ENCODE measurements at places on chromosomes 16 and 17. TPM values are rescaled to one million over a fixed set of nuclear protein-coding genes. Genes with fewer than 3 reads are reported as not detected.
A peak's percentile ranks its signal among the peaks of the same experiment; 100 is the strongest.

The CBX1 gene
- total RNA-seq: 113 TPM

DNA sequence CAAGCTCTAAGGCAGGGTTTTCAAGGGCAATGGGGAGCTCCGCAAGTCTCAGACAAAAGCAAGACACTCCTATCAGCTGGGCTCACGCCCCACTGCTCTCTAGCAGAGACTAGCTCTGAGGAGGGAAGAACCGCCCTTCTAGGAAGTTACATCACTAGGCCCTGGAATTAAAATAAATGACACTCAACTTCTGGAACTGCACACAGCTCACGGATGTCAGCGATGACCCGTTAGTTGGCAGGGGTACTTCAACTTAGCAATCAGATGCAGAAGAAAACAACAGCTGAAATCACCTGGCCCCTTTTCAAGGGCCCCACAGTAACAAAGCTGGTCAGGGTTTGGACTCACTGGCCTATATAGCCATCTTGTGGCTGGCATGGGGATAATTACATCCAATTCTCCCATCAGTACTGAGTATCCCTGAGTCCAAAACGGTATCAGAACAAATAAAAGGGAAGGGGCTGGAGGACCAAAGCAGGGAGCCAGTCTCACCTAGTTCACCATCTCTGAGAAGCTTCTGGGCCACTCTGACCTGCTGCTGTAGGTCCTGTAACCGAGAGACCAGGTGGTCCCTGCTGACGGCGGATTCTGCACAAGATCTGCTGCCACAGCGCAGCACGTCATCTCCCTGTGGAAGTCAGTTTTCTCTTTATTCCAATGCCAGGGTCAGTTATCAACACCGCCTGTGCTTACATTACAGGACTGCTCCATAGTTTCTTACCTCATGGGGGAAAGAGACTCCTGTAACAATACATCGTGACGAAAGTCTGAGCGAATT is 22.2 kb downstream of the SERPINF1 start:
- H3K36me3 ChIP-seq: peaks cover 18% of the 10 kb centered on the region
- no peak overlapping the region for H3K27ac ChIP-seq

DNA sequence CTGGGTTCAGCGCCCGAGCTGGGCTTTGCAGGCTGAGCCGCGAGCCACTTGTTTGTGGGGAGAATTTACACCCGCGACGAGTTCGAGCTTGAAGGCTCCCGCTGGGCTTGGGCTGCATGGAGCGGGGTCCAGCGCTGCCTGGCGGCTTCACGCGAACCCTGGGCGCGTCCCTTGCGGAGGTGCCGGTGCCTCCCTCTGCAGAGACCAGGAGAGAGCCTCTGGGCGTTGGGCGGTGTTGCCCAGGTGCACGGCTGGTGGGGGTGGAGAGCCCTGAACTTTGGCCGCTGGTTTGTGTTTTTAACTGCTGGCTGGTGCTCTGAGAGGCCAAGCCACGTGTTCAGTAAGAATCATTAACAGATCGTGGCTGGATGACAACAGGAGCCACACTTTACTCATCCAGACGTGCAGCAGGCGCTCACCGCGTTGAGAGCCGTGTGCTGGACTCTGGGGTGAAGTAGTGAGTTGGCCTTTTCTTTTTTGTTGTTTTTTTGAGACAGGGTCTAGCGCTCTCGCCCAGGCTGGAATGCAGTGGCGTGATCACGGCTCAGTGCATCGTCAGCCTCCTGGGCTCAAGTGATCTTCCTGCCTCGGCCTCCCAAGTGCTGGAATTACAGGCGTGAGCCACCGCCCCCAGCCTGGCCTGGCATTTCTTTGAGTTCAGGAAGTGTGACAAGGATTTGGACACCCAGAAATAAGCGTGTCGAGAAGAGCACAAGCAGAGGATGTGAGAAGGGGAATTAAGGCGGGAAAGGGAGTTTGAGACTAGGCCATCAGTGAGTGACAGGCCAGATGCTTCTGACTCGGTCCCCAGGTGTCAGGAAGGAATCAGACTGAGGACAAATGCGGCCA is 827 bp downstream of the CDK10 start:
- no peaks in the 10 kb centered on the region for H3K27me3 ChIP-seq
- peak overlapping the region; percentile 96 for H3K4me3 ChIP-seq
- 0 out of 2 replicates have a peak, but pooled peaks cover 8% of the 10 kb centered on the region for H3K4me1 ChIP-seq
- peak; percentile 59 for DNase-seq
- H3K36me3 ChIP-seq: no peaks in the 10 kb centered on the region
- H3K27ac ChIP-seq: no peak overlapping the region

The CDH3 gene
- 197 TPM for total RNA-seq

- H3K4me1 ChIP-seq: peaks cover 7% of the 10 kb centered on the region
- DNase-seq: no peak
- no peaks in the 10 kb centered on the region for H3K27me3 ChIP-seq
- no peaks in the 10 kb centered on the region for H3K36me3 ChIP-seq
- no peak overlapping the region for H3K4me3 ChIP-seq
Observed at GRCh38 chr17:13346996-13347762, 254.6 kb downstream of the HS3ST3A1 start.

DNA sequence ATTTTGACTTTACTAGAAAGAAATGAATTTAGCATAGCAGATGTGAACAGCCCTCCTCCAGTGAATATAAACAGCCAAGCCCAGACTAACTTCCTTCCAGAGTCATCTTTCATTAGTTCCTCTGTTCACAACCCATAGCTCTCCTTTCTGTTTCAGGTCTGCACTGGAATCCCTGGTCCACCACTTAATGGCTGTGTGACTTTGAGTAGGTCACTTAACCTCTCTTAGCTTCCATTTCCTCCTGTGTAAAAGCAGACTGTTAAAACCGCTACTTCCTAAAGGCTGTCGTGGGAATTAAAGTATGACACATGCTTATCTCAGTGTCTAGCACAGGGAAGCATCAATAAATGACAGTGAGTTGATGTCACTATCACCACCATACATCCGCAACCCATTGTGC is 7.5 kb downstream of the SLC6A4 start:
- no peak overlapping the region for H3K4me3 ChIP-seq
- no peak for DNase-seq
- H3K4me1 ChIP-seq: no peaks in the 10 kb centered on the region

DNA sequence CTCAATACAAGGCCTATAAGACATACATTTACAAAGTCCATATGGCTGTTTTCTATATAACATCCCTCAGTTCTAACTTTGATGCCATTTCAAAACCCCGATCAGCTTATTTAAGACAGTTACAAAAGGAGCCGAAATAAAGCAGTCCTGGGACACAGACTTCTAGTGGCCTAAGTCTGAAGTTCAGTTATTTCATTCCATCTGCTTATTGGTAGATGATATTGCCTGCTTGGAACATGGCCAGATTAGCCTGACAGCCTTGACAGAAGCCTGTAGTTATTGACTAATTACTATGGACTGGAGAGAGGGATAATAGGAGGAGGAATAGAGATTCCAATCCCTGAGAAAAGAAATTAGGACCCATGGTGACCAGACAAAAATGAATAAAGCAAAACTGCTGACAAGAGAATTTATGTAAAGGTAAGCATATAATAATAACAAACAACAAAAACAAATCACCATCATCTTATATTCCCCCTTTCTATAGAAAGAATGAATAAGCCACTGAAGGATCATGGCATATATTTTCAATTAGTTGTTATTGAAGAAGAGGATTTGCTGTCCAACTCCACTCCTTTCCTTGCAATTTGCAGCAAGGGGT is 206.3 kb upstream of the TOM1L1 start:
- peak; percentile 8 for DNase-seq
- H3K27me3 ChIP-seq: no peaks in the 10 kb centered on the region
- no peaks in the 10 kb centered on the region for H3K4me1 ChIP-seq
- H3K27ac ChIP-seq: no peak overlapping the region
- no peaks in the 10 kb centered on the region for H3K36me3 ChIP-seq

DNA sequence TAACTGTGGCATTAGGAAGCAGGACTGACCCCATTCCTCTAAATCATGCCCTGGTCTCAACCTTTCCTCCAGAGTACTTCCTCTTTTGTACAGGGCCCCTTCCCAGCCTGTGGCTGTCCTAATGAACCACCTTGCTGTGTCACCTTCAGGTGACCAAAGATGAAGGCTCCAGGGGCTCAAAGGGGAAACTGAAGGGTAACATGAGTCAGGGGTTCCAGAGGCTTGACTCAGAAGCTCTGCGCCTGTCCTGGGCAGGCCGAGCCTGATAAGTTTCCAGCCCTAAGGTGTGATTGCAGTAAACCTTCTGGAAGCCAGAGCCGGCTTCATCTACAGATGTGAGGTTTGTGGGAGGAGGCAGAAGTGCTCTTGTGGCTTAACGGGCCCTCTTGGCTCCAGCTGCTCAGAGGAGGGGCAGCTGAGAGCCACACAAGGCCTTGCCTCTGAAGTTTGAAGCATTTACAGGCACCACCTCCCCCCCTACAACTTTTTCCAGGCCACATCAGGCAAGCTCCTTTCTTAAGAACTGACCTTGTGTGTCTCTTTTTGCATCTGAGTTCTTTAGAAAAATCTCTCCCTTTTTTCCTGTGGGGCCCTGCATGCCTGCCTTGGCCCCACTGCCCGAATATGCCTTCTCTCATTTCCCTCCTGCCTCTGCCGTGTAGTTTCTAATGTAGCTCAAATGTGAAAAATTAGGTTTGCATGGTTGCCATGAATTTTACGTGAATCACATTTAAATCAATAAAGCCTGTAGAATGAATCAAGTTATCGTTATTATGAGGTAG is 149.9 kb downstream of the CLEC16A start:
- no peak overlapping the region for H3K27ac ChIP-seq
- no peaks in the 10 kb centered on the region for H3K4me1 ChIP-seq
- H3K36me3 ChIP-seq: no peaks in the 10 kb centered on the region
- no peak overlapping the region for H3K4me3 ChIP-seq

DNA sequence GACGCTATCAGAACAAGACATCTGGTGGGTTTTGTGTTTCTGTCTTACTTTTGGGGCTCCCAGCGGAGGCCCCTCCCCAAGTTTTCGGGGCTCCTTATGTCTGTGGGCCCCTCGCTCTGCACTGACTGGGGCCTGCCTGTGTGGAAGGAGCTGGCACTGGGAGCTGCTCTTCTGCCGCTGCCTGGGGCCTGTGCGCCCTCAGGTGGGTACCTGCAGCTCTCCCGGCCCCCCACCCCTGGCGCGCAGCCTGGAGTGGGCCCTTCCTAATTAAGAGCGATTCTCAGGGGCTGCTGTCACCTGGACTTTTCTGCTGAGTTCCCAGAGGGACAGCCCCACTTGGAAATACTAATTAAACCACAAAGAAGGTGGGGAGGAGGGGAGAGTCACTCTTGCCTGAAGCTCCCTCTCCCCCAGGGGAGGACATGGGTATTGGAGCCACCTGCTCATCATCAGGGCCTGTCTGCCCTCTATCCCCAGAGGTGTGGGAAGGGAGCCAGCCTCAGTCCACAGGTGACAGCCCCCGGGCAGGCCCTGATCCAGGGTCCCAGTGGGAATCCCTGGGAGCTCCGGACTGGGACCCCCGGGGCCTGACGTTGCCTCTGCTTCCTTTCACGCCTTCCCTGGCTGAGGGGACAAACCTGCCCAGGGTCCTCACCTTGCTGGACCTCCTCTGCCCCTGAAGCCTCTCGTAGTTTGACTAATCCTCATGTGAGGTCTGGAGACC is 36.5 kb downstream of the GSE1 start:
- peak overlapping the region; percentile 39 for H3K27ac ChIP-seq
- DNase-seq: no peak
- no peak overlapping the region for H3K4me3 ChIP-seq
- H3K4me1 ChIP-seq: no peaks in the 10 kb centered on the region
- no peaks in the 10 kb centered on the region for H3K36me3 ChIP-seq
- H3K27me3 ChIP-seq: no peaks in the 10 kb centered on the region

- DNase-seq: no peak
- H3K36me3 ChIP-seq: no peaks in the 10 kb centered on the region
- peaks cover 19% of the 10 kb centered on the region for H3K4me1 ChIP-seq
Observed at GRCh38 chr17:2071455-2072281, 16.8 kb downstream of the HIC1 start.

- DNase-seq: no peak
- H3K4me3 ChIP-seq: no peak overlapping the region
- H3K36me3 ChIP-seq: no peaks in the 10 kb centered on the region
- H3K27ac ChIP-seq: no peak overlapping the region
- H3K27me3 ChIP-seq: no peaks in the 10 kb centered on the region
Observed at GRCh38 chr16:35745191-35745590, 2285.8 kb downstream of the TP53TG3F start.

DNA sequence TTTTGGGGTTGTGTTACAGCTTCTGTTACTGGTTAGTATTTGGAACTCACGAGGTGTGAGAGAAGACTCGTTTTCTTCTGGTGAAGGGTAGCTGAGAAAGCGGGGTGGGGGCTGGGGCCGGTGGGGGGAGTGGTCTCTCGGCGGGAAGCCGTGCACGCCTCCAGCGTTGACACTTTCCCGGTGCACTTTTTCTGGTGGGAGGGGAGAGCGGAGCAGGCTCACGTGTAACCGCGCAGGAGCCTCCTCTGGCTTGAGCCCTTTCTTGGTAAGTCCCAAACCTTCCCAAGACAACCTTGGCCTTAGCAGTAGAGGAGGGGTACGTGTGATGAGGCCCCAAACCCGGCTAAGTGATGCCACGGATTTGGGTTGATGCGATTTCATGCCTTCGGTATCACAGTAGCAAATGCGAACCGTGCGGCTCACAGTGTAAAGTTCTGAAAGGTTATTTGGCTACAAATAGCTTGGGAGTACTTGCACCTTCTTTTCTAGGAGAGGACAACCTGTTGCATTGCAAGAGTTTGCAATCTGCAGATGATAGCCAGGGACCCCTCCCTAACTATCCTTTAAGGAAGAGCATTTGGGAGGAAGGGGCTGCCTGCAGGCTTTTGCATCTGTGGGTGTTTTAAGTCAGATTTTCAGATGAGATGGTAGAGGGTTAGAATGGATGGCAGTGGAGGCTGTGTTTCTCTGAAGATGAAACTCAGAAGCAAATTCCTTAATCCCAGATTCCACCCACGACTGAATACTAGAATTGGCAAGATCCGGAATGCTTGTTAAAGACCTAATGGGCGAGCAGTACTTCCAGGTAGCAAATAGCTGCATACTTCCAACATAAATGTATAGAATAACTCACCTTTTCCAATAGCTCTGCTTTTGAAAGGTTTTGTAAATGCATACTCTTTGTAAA is 1.5 kb downstream of the HLF start:
- peak; percentile 49 for DNase-seq
- peaks cover 66% of the 10 kb centered on the region for H3K27me3 ChIP-seq
- H3K27ac ChIP-seq: no peak overlapping the region
- H3K4me1 ChIP-seq: peaks cover 12% of the 10 kb centered on the region
- peak overlapping the region; percentile 67 for H3K4me3 ChIP-seq

- H3K4me1 ChIP-seq: no peaks in the 10 kb centered on the region
- DNase-seq: no peak
- no peaks in the 10 kb centered on the region for H3K36me3 ChIP-seq
- H3K4me3 ChIP-seq: no peak overlapping the region
- no peak overlapping the region for H3K27ac ChIP-seq
Observed at GRCh38 chr17:27544350-27545131, 86.4 kb upstream of the LGALS9 start.

DNA sequence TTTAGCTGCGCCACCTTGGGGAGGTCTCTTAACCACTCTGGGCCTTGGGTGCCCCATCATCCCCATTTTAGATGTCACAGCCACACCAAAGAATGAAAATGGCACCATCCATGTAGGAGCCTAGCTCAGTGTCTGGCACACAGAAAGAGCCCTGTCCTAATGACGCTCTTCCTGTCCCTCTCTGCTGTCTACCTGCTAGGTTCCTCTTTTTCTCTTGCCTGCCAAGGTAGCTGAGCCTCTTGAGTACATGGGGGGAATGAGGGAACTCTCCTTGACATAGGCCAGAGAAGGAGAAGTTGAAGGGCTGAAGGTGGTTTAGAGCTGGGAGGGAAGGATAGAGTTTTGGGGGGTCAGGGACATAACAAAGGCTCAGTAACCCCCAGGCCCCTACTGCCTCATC is 1.8 kb downstream of the RUNDC3A start:
- H3K4me1 ChIP-seq: peaks cover 18% of the 10 kb centered on the region
- no peak for DNase-seq
- peaks cover 18% of the 10 kb centered on the region for H3K27me3 ChIP-seq
- no peak overlapping the region for H3K4me3 ChIP-seq

- no peaks in the 10 kb centered on the region for H3K36me3 ChIP-seq
- H3K27ac ChIP-seq: no peak overlapping the region
- H3K4me3 ChIP-seq: no peak overlapping the region
- H3K27me3 ChIP-seq: no peaks in the 10 kb centered on the region
Observed at GRCh38 chr16:70304892-70305448, 6.0 kb downstream of the DDX19B start.
